Posterior cingulate gyrus (tissue), 11 donors: ENCODE measurements at places on chromosomes 5 and 9.

- peak; percentile 62 for DNase-seq
These were observed 2.0 kb downstream of the LARP1 start for GRCh38 chr5:154756868-154757813.

GRCh38 chr5:65862384-65862783 lies 64.0 kb upstream of the ERBIN start:
- no peak for DNase-seq

- no peak for DNase-seq
These were observed 2.9 kb downstream of the SLC6A18 start for GRCh38 chr5:1228120-1228519.

GRCh38 chr9:108374626-108375025 lies 481.2 kb downstream of the ACTL7B start:
- DNase-seq: no peak

DNA sequence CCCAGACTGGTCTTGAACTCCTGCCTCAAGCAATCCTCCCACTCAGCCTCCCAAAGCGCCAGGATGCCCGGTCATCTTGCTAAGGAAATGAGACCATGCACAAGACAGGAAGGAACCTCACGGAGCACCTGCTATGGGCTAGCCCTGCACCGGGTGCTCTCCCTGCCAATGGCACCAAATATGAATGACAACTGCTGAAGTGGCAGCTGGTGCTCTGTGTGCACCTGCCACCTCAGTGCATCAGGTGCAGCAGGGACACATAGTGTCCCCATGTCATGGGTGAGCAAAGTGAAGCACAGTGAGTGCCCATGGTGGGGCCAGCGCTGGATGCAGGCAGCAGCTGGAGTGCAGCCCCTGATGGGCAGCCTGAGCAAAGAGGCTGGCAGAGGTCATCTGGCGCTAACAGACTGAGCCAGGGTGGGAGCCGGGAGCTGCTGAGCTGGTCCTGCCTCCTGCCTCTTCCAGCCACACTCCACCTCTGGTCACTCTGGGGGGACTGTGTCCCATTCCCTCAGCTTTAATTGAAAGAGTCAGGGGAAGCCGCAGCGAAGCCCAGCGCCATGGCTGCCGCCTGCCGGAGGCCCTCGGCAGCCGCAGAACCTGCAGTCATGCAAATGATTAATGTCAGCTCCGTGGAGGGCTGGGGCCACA lies 46.4 kb downstream of the BARX1 start:
- no peak for DNase-seq

DNA sequence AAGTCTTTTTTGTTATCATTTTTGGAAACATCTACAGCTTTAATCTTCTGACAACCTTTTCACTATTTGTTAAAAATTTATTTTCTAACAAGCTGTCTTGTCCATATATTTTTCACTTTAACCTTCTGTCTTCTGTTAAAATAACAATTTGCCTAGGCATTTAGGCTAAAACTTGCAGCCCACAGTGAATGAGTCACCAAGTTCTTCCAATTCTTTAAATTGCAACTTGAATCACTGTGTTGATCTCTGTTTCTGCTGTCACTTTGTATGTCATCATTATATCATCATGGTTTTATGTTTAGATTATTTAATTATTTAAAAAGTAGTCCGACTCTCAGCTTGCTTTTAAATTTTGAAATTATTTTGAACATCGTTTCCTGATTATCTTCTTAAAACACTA lies 473.8 kb upstream of the PTPRD start:
- no peak for DNase-seq

GRCh38 chr5:147055850-147056566 lies 177.5 kb upstream of the PPP2R2B start:
- peak; percentile 40 for DNase-seq
